ENCODE measurements at places on chromosomes 1 and 21.
A peak's percentile ranks its signal among the peaks of the same experiment; 100 is the strongest.

DNA sequence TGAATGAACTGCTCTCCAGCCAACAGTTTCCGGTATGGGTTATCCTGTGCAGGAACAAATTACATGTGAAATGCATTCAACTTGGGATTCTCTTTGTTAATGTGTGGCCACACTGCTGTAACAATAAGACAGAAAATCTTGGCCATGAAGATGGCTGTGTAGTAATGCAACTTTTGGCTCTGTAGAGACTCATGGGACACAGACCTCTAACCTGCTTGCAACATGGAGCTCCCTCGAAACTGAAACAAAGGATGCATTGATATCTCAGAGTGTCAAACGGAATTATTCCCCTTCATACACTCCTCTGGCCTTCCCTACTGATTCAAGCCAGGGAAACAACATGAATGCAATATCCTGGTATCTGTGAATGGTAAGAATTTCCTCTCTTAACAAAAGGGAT lies 559.3 kb upstream of the ZRANB2 start:
- no peak for DNase-seq

DNA sequence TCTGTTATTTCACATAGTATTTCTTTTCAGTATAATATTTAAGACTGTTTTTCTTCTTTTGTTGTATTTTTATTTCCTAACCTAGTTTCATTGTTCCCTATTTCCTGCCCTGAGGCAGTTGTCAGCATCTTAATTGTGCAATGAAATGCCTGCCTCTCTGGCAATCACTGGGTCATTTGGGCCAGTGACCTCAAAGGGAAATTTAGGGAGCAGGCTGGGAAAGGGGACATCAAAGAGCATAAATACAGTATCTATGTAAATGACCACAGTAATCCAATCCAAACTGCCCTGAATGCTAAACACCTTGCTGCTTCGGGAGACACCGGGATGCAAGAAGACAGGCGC lies 147.8 kb downstream of the TLR5 start:
- DNase-seq: no peak

GRCh38 chr21:40803101-40803500 lies 43.9 kb downstream of the DSCAM start:
- no peak for DNase-seq

DNA sequence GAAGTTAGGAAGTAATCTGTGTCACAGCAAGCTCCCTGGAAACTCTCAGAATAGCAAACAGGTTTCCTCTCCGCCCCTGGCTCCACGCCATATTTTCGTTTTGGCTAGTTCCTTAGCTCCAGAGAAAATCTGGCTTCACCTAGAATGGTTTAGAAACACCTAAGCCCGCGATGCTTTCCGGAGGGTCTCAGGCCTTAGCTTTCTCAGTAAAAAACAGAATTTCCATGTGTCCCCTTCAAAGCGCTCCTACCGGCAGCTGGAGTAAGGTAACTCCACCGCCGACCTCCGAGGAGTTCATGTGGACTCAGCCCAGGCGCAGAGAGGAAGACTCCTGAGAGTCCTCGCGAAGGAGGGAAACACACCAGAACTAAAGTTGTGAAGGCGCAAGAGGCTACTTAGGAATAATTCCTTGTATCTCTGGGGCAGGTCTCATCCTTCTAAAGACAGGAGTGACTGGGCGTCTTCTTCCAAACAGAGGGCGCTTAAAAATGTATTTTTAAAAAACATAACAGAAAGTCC lies 406 bp downstream of the KIAA0040 start:
- peak; percentile 39 for DNase-seq

DNA sequence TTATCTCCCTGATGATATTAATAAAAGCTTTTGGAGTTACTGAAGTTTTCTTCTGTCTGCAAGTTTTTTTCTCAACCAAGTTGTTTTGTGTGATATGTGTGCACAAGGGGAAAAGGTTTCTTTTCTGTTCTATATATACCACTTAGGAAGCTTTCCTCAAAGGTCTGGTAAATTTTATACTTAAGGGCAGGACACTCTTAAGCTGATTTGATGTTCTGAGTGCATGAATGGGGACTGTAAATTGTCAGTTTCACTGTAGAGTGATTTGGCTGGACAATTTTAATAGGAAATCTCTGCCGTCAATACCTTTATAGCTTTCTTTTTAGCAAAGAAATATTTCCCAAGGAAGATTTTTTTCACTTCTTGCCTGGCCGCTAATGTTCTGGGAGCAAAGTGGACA lies 354.7 kb downstream of the TGFB2 start:
- DNase-seq: no peak

GRCh38 chr1:231751415-231751814 lies 124.8 kb downstream of the DISC1 start:
- no peak for DNase-seq

- DNase-seq: no peak
Observed at GRCh38 chr21:15894596-15894995, 164.8 kb downstream of the USP25 start.

- DNase-seq: peak; percentile 32
Observed at GRCh38 chr1:16235944-16236510, 956 bp downstream of the CPLANE2 start.

DNA sequence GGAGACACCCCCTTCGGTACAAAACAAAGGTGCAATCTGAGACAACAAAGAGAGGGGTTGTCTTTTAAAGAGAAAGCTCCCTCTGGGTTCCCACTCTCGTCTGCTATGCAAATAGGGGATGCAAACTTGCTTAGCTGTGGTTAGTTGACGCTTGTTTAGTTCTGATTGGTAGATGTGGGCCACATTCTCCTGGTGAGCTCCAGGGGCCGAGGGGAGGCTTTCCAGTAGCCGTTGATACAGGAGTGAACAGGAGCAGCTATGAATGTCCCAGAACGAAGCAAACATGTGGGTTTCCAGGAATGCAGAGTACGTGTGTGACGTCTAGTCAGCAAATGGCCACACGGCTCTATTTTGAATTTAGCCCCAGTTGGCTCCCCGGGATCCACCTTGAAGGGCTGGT lies 14.7 kb downstream of the TFF2 start:
- DNase-seq: no peak

GRCh38 chr1:215087603-215088002 lies 5.1 kb downstream of the KCNK2 start:
- DNase-seq: no peak

DNA sequence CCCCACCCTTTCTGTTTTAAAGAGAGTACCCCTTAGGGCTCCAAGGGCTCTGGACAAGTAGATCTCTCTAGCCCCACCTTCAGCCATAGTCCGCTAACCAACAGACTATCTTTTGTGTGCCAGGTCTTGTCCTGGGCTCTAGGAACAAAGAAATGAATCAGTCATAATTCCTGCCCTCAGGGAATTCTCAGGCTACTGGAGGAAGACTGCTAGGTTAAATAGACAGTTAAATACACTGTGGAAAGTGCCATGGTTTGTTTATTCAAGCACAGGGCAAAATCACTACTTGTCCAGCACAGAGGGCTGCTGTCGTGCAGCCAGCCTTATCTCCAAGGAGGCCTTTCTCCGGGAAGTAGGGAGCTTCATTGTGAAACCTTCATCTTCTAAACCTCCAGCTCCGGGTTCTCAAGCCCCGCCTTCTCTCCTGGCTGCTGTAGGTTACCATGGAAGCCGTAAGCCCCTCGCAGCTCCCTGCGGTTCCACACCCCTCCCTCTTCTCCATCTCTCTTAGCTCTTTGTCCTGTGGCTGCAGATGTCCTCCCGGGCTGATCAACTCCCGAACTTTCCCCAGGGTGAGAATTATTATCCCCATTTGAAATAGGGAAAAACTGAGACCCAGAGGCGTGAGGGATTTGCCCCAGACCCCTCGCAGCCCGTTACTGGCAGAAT lies 29.8 kb downstream of the SHISAL2A start:
- DNase-seq: no peak

DNA sequence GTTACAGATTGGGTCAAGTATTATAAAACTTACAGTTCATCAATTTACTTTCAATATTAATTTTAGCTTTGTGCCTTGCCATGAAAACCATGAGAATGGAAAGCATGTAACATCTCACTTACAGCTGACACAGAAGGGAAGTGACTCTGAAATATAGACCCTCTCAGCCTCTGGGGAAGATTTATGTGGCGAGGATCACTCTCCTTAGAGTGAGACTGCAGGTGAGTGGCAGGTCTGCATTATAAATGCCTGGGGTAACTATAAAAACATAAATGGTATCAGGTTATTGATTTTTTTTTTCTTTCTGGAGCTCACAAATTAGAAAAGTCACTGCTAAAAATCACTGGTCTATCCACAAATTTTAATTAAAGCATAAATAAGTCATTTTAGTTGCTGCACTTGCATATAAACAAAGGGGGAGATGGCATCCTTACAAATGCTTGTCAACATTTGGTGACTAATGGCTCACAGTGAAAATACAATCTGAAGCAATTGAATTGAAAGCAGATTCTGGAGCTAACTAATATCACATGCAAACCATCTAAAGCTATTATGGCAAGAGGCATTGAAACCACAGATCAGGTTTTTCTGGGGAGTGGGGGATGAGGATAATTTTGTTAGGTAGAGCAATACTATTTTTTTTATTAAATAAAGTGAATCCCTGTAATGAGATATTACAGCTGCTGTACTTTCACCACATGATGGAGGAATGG lies 200.9 kb downstream of the TM2D1 start:
- no peak for DNase-seq

DNA sequence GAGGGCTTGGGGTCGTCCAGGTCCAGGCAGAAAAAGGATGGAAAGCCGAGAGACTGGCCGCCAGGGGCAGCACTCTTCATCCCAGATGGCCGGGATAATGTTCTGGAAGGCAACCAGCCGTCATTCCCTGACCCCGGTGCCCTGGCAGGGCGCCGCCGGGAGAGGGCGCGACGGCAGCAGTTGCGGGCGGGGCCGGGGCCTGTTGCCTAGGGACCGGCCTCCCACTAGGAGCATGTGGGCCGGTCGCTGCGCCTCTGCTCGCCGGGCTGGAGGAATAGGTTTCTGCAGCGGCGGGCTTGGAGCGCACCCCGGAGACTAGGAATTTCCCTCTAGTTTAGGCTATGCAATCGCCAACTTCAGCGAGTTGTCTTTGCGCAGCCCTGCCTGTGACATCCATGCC lies 11.0 kb downstream of the DMRTB1 start:
- DNase-seq: no peak

DNA sequence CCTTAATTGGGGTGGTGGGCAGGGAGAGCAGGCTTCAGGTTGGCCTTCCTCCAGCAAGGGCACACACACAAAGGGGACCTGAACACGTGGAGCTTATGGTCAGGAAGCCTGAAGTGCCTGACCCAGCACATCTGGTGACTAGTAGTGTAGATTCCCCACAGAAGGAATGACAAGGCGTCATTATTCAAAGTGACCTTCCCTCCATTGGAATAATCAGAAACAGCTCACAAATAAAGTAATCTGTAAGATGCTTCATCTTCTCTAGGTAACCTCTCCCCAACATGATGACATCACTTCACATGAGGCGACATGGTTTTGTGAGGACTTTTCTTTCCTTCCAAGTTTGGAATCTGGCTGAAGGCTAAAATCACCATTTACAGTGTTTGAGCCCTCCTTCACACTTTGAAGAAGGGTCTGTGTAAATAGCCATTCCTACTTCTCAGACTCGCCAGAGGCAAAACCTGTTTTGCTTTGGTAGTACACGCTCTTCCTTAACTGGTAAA lies 32.8 kb upstream of the ERG start:
- DNase-seq: no peak

DNA sequence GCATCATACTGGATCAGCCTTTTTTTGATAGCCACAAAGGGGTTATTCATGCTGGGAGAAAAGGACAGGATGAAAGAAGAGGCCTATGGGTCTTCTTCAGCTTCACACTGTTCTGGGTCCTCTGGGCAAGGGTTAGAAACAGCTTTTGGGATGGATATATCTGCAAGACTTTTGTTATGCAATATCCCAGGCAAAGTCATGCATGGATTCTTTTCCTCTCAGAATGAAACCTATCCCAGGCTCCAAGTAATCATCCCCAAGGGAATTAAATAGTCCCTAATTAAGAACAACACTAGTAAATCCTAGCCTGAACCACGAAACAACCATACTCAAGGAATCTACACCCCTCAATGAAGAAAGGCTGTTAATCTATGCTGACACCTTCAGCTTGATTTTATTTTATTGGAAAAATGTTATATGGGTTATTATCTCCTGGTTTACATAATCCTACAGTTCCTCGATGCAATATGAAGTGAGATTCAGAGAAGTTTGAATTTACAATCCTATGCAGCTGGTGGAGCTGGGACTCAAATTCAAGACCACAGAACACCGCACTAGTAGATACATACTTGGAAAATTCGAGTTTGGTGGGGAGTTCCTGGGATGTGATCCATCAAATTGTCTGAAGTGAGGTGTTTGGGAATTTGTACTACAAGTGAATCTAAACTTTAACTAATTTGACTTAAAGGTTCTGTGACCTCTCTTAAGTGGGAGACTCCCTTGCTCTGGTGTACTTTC lies 338.6 kb downstream of the TBX15 start:
- DNase-seq: no peak

DNA sequence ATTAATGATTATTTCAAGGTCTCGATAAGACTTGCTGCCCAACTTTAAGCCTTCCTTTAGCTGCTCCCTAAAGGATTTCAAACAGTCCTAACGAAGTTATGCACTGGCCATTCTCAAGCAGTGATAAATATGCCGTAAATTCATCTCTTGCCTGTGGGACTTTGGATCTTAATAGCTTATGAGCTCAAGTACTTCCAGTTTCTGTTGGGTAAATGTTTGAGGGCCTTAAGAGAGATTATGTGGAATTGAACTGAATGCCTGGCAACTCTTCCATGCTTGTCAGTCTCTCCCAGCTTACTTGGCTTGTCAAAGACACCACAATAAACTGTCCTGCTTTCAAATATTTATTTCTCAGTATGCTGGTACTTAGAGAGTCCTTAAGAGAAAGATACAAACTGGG lies 3.5 kb upstream of the OR10J4 start:
- no peak for DNase-seq

DNA sequence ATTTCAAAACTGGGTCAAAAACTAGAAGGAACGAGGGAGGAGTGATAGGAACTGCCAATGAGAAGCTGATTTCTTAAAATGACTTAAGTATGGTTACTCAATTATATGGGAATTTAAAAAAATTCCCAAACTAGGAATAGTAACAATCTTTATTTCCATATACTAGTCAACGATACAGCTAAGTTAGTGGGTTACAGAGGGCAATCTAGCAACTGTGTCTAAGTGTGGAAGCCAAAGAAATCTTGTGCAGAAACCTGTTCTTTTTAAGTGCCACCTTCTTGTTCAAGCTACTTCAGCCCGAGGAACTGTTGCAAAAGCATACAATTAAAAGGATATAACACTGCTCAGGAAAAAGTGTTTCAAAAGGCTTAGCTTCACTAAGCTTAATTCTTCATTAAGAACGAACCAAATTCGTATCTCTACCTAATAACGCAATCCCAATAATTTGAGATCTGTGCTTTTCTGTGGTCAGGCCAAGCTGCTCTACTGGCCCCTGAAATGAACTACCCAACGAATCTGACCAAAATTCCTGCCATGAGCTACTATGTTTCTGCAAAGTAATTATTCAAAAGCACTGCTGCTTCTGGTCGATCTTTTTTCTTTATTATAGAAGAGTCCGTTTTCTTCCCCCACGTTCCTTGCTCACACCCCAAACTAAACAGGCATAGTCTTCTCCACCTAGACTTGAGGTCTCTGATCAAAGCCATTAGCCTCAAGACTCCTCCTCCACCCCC lies 1.8 kb downstream of the USP24 start:
- no peak for DNase-seq

Data from stimulated activated CD4-positive, alpha-beta T cell treated with anti-CD3 and anti-CD28 coated beads, Interleukin-12 subunit alpha, Interleukin-12 subunit beta, amount 100 ng/mL, for 48 hours (primary cell).